ENCODE measurements at places on chromosomes 1 and 21. TPM values are rescaled to one million over a fixed set of nuclear protein-coding genes. Genes with fewer than 3 reads are reported as not detected.

Gene SAMSN1
- 0.10 TPM for total RNA-seq

Gene TAF12
- total RNA-seq, result 34.8 TPM

Gene CXADR
- total RNA-seq, result 0.91 TPM

Gene OLIG2
- not detected for total RNA-seq
